ENCODE measurements at places on chromosomes 1 and 21.

DNA sequence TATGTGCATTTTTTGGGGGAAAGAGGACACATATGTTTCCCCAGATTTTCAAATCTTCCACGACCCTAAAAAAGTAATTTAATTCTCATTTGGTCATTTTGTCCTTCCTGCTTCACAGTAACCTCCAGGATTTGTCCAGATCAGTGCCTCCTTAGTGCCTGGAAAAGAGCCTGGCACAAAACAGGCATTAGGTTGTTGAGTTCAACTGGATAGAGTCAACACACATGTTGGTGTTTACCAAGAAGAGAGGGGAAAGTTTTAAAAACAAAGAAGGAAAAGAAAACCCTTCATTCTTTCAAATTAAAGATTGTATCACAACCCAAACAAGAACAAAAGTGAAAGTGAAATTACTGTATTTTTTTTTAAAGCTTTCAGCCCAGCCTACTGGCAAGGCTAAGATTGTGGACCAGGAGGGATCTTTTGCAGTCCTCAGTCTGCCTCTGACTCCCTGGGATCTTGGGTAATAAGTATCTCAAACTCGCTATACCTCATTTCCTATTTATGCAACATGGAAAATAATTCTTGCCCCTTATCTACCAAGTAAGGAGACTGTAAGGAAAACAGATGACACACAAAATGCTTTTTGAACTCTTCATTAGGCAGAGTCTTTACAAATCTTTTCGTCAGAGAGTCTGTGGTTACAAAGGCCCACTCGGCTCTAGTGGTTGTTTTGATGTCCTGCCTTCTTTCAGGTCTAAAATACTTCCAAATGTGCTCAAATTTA, 57.8 kb downstream of the ZNF281 start:
- peak overlapping the region; percentile 34 for H3K27ac ChIP-seq
- peaks cover 16% of the 10 kb centered on the region for H3K4me1 ChIP-seq
- DNase-seq, result no peak
- H3K27me3 ChIP-seq, result no peaks in the 10 kb centered on the region
- no peaks in the 10 kb centered on the region for H3K36me3 ChIP-seq
- no peak overlapping the region for H3K4me3 ChIP-seq

- no peak for DNase-seq
- no peak overlapping the region for H3K4me3 ChIP-seq
- no peak overlapping the region for H3K27ac ChIP-seq
- H3K36me3 ChIP-seq, result peaks cover 38% of the 10 kb centered on the region
- H3K27me3 ChIP-seq, result no peaks in the 10 kb centered on the region
These were observed 16.6 kb downstream of the TSNAX start for GRCh38 chr1:231544943-231545592.

DNA sequence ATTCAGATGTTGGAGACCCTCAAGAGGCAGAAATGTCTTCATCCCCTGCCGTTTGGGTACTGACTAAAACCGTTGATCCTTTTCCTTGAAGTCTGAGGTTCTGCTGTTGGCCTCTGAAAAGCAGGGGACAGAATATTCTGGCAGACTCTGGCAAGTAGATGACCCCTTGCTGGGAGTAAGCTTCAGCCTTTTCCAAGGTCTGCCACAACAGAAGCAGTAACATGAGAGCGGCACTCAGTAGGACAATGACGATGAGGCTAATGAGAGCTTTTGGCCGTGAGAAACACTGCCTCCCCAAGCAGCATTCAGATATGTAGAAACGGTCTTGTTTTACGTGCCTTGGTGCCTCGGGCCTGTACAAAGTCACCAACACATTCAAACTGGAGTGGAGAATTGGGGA, 143.7 kb downstream of the ST6GALNAC5 start:
- no peak for DNase-seq
- no peak overlapping the region for H3K4me3 ChIP-seq
- H3K27me3 ChIP-seq, result no peaks in the 10 kb centered on the region
- H3K4me1 ChIP-seq, result no peaks in the 10 kb centered on the region
- no peak overlapping the region for H3K27ac ChIP-seq
- no peaks in the 10 kb centered on the region for H3K36me3 ChIP-seq

GRCh38 chr1:88462488-88463261, 221.4 kb upstream of the PKN2 start:
- peak overlapping the region; percentile 9 for H3K4me3 ChIP-seq
- peaks cover 31% of the 10 kb centered on the region for H3K27me3 ChIP-seq
- H3K27ac ChIP-seq, result no peak overlapping the region
- no peaks in the 10 kb centered on the region for H3K4me1 ChIP-seq
- no peak for DNase-seq

- peak overlapping the region; percentile 65 for H3K27ac ChIP-seq
- no peak overlapping the region for H3K4me3 ChIP-seq
- peaks cover 9% of the 10 kb centered on the region for H3K36me3 ChIP-seq
- H3K27me3 ChIP-seq, result no peaks in the 10 kb centered on the region
These were observed 163.3 kb downstream of the DHRS3 start for GRCh38 chr1:12454406-12455391.

DNA sequence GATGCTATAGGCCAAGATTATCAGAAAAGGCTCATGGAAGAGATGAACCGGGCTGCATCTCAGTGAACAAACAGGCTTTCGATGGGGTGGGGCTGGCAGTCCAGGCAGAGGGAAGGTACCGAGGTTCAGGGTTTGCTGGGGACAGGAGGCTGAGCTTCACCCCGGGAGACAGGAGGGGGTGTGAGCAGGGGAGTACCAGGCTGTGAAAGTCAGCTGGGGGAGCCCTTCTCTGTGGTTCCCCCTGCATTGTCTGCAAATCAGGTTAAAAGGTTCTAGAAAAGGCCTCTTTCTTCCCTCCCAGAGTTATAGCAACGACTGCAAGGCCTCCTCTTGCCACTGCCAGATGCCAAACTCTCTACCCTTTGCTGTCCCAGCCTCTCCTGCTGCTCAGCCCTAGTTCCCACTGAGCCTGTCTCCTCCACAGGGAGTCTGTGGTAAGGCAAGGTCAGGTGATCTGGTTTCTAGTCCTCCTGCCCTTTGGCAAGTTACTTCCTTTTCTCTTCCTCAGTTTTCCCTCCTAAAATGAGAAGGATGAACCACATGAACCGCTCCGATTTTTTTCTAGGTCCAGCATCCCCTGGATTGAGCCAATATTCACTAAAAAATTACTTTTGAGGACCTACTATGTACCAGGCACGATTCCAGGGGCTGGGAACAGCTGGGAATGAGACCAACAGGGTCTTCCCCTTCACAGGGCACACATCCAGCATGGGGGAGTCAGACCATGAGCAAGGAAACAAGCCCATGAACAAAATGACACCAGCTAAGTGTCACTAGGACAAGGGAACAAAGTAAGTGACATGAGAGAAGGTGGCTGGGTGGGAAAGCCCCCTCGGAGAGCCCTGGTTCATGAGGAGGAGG, 7.2 kb downstream of the LAD1 start:
- H3K4me3 ChIP-seq, result no peak overlapping the region
- DNase-seq, result no peak
- H3K27me3 ChIP-seq, result no peaks in the 10 kb centered on the region
- H3K36me3 ChIP-seq, result peaks cover 48% of the 10 kb centered on the region

GRCh38 chr21:35796844-35797243, 263.5 kb downstream of the SETD4 start:
- H3K27ac ChIP-seq, result no peak overlapping the region
- H3K27me3 ChIP-seq, result no peaks in the 10 kb centered on the region
- no peaks in the 10 kb centered on the region for H3K36me3 ChIP-seq
- H3K4me3 ChIP-seq, result no peak overlapping the region
- peaks cover 12% of the 10 kb centered on the region for H3K4me1 ChIP-seq

DNA sequence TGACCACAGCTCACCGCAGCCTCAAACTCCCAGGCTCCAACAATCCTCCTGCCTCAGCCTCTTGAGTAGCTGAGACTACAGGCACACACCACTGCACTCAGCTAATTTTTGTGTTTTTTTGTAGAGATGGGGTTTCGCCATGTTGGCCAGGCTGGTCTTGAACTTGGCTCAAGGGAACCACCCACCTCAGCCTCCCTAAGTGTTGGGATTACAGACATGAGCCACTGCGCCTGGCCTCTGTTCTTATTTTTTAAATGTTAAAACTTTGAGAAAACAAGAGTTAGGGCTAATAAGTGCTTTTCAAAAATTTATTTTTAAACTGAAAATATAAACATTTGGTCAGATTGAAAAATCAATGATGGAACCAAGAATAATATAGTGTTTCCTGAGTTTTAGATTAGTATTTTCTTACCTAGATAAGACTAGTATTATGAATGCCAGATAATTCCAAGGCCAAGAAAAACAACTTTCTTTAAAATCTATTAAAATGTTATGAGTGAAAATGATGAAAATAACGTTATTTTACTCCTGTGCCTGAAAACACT, 66.2 kb upstream of the S1PR1 start:
- H3K4me1 ChIP-seq, result peaks cover 15% of the 10 kb centered on the region
- H3K27ac ChIP-seq, result no peak overlapping the region
- no peaks in the 10 kb centered on the region for H3K36me3 ChIP-seq

- H3K4me1 ChIP-seq, result peaks cover 19% of the 10 kb centered on the region
- H3K27me3 ChIP-seq, result no peaks in the 10 kb centered on the region
- peak overlapping the region; percentile 37 for H3K27ac ChIP-seq
- H3K36me3 ChIP-seq, result no peaks in the 10 kb centered on the region
- no peak for DNase-seq
These were observed 99.1 kb downstream of the CLEC20A start for GRCh38 chr1:178397678-178398077.

DNA sequence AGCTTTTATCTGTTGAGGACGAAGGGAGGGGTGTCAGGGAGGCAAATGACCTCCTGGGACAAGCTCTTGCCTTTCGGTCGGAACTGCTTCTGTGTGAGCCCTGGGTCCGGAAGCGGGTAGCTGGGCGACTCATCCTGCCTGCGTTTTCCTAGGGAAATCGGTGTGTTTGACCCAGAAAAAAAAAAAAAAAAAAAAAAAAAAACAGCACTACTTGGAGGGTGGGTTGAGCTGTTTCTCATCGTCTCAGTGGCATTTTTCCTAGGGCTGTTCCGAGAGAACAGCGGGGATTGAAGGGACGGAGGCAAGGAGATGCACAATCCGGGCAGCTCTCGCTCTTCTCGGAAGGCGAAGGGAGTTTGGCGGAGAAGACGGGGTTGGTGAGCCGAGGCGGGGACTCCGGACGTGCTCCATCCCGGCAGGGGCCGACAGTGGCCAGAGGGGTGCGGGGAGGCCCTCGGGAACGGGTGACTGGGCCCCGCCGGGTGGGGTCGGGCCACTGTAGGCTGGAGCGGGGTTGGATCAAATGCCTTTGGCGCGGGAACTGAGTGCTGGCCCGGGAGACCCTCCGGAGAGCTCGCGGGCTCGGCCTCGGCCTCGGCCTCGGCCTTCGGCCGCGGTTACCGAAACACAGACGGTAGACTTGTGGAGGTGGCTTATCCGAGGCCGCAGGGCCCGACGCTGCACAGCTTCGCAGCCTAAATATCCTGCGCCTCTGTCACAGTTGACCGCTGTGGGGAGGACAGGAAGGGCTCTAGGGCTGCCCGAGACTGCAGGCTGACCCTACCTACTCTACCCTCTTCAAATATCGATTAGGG, 2.4 kb upstream of the BARHL2 start:
- no peak for DNase-seq
- no peak overlapping the region for H3K27ac ChIP-seq
- H3K4me3 ChIP-seq, result no peak overlapping the region

GRCh38 chr1:3610527-3611169, 660 bp downstream of the MEGF6 start:
- DNase-seq, result no peak
- no peaks in the 10 kb centered on the region for H3K36me3 ChIP-seq
- no peak overlapping the region for H3K27ac ChIP-seq
- H3K4me1 ChIP-seq, result peaks cover 9% of the 10 kb centered on the region
- H3K27me3 ChIP-seq, result no peaks in the 10 kb centered on the region

DNA sequence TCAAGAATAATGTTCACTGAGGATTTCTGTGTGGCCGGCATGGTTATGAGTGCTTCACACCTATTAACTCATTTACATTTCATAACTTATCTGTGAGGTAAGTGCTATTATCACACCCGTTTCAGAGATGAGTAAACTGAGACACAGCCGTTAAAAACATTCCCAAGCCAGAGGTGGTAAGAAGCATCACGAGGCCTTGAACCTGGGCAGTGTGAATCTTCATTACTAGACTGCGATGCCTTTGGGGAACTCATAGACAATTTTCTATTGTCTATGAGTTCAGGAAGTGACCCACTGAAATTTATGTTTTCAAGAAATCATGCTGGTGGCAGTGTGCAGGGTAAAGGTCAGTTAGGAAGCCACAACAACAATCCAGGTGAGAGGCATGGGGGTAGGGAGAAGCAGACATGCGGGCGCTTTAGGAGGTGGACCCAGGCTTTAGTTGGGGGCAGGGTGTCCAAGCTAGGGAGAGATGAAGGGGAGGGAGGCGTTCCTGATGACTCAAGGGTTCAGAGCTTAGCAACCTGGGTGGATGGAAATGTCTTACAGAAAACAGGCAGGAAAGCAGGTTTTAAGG, 14.5 kb downstream of the GNG12 start:
- no peak for DNase-seq
- no peaks in the 10 kb centered on the region for H3K27me3 ChIP-seq
- H3K36me3 ChIP-seq, result 0 out of 2 replicates have a peak, but pooled peaks cover 4% of the 10 kb centered on the region
- H3K4me3 ChIP-seq, result no peak overlapping the region
- peaks cover 31% of the 10 kb centered on the region for H3K4me1 ChIP-seq

GRCh38 chr1:15515022-15515663, 8.9 kb downstream of the CASP9 start:
- no peaks in the 10 kb centered on the region for H3K36me3 ChIP-seq
- no peaks in the 10 kb centered on the region for H3K27me3 ChIP-seq
- H3K4me1 ChIP-seq, result no peaks in the 10 kb centered on the region
- no peak overlapping the region for H3K4me3 ChIP-seq
- H3K27ac ChIP-seq, result no peak overlapping the region

GRCh38 chr1:19529664-19530063, 44.3 kb upstream of the CAPZB start:
- H3K4me3 ChIP-seq, result no peak overlapping the region
- no peak for DNase-seq
- no peaks in the 10 kb centered on the region for H3K4me1 ChIP-seq
- no peaks in the 10 kb centered on the region for H3K27me3 ChIP-seq
- H3K27ac ChIP-seq, result no peak overlapping the region
- no peaks in the 10 kb centered on the region for H3K36me3 ChIP-seq

DNA sequence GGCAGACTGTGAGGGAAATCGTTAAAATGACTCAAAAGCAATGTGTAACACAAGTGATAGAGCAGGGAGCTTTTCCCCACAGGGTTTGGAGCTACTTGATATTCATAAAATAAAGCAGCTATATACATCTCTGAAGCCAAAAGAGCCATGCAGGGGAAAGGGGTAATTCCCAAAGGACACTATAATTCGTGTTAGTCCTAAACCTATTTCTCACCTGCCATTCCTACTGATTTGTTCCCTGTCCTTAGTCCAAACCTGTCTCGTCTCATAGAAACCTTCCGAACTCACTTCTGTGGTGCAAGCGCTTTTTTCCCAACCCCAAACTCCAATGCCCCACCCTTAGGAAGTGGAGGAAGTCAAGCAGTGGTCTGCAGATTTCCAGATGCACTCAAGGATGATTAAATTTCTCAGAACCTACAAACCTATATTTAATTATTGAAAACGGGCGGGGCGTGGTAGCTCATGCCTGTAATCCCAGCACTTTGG, 946 bp upstream of the HNRNPR start:
- H3K36me3 ChIP-seq, result peaks cover 28% of the 10 kb centered on the region
- no peak for DNase-seq
- peaks cover 16% of the 10 kb centered on the region for H3K4me1 ChIP-seq
- H3K27me3 ChIP-seq, result no peaks in the 10 kb centered on the region
